Cortex of kidney (tissue), 1 donor: ENCODE measurements at places on chromosomes 2 and 18.

DNA sequence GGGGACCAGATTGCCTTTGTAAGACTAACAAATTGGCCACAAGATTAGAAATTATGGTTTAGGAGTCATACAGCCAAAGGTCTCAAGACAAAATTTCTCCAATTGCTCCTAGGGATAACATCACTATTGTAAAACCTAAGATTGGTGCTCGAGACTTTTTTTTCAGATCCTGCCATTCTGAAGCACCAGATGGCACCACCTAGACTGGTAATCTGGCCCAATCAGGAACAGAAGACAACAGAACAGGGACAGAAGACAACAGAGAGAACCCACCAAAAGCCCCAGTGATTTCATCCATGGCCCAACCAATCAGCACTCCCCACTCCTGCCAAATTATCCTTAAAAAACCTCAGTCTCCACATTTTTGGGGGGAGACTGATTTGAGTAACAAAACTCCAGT is 66.8 kb downstream of the LINC00305 start:
- DNase-seq: no peak

DNA sequence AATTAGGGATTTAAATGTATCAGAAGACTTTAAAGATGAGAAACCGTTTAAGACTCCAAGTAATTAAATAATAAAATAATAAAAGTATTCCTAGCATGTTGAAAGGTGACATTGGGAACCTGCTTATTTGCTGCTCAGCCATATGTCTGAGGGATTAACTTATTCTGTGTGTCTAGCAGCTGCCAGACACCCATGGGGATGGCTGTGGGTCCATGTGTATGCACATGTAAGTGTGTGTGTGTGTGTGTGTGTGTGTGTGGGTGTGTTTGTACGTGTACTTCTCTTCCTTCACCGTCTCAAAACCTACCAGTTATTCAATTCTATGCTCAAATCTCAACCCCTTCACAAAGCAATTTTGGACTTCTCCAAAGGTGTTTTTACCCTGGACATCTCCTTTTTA is 124.5 kb downstream of the SETBP1 start:
- DNase-seq: no peak

DNA sequence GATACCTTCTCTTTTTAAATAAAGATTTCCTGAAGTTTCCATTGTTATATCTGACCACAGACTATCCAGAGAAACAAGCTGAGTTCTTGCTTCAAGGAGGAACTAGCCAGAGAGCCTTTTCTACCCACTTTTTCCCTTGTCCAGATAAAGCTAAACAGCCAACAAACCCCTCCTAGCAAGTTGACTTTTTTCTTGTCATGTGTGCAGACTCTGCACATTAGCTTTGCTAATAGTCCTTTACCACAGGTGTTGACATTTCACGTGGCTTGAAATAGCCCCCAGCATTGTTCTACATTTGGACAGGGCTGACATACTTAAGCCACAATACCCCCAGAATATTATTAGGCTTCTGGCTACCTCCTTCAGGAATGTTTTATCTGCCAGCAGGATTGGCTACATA is 40.7 kb downstream of the PCBP1 start:
- no peak for DNase-seq

- DNase-seq: no peak
Measured at GRCh38 chr2:213219816-213220215, 64.4 kb upstream of the SPAG16 start.

DNA sequence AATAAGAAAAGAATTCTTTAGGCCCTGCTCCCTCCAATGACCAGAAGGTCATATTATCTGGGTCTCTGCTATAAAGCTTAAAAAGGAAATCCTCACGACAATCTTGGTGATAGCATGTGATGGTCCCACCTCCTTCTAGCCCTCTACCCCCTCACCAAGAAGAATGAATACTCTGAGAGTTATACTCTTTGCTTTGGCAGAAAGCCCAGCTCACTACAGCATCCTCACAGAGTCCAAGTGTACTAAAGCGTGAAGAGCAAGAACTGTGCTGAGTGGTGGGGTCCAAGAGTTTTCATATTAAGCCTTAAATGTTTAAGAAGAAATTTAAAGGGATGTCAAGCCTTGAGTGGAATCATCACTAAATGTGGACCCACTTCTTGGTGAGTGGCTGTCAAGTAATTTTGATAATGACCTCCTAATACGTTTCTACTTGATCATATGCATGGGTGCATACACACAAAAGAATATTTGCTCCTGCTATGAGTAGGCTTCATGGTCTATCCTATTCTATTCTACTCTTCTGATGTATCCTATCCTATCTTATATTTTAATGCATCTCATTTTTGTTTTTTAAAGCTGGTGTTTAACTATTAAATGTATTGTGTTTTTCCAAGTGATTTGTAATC is 16.5 kb upstream of the SERPINB7 start:
- no peak for DNase-seq

- no peak for DNase-seq
Measured at GRCh38 chr2:38932586-38932985, 42.9 kb downstream of the ARHGEF33 start.

- no peak for DNase-seq
Measured at GRCh38 chr2:188623995-188624643, 332.4 kb downstream of the GULP1 start.

- DNase-seq: no peak
Measured at GRCh38 chr2:219488149-219488843, 10.4 kb upstream of the GMPPA start.

- no peak for DNase-seq
Measured at GRCh38 chr2:41867553-41867952, 180.3 kb upstream of the PKDCC start.

DNA sequence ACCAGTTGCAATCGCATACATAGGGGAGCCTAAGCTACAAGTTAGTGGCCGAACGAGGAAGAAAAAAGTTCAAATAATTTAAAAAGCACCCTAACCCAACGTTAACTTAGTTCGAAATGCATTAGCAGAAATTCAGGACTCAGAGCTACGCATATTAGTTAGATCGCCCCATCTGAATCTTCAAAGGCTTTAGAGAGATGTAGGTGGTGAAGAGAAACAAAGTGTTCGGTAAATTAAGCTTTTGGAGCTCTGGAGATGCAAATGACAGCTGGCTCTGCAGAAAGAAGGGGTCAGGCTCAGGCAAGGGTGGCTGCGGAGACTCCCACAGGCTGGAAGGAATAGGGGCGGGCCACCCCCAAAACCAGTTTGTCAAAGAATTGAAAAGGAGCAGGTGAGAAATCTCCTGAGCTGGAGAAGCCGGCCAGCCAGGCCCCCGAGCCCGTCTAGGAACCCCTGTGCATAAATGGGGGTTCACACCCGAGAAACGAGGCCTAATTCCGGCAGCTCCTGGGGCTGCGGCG is 621 bp downstream of the TXNL1 start:
- DNase-seq: no peak

- DNase-seq: no peak
Measured at GRCh38 chr2:143877056-143877455, 642.9 kb downstream of the ZEB2 start.

GRCh38 chr2:208142240-208142924 is 3.6 kb downstream of the CRYGB start:
- no peak for DNase-seq

GRCh38 chr2:65786765-65787164 is 354.4 kb upstream of the SPRED2 start:
- DNase-seq: no peak

GRCh38 chr2:96407041-96407918 is 71.7 kb downstream of the NCAPH start:
- DNase-seq: no peak

DNA sequence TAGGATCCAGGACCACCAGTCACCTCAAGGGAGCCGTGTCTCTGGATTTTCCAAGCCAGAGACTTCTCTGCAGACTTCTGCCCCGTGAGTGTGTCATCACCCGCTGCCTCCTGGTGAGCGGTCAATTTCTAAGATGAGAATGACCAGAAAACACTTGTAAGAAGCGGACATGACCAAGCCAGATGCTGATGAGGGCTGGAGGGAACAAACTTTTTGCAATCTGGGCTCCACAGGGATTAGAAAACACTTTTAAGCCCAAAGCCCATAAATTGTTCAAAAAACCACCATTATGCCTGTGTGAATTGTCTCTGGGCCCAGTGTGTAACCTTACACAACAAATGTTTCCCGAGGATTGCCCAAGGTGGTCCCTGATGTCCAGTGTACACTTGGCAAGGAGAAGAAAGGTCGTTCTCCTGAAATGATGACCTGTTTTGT is 5.3 kb upstream of the NPPC start:
- DNase-seq: no peak
